NCI-H2171 treated with DMSO at 0.1 percent for 48 hours (cell line): ENCODE measurements at places on chromosomes 2 and 18.

DNA sequence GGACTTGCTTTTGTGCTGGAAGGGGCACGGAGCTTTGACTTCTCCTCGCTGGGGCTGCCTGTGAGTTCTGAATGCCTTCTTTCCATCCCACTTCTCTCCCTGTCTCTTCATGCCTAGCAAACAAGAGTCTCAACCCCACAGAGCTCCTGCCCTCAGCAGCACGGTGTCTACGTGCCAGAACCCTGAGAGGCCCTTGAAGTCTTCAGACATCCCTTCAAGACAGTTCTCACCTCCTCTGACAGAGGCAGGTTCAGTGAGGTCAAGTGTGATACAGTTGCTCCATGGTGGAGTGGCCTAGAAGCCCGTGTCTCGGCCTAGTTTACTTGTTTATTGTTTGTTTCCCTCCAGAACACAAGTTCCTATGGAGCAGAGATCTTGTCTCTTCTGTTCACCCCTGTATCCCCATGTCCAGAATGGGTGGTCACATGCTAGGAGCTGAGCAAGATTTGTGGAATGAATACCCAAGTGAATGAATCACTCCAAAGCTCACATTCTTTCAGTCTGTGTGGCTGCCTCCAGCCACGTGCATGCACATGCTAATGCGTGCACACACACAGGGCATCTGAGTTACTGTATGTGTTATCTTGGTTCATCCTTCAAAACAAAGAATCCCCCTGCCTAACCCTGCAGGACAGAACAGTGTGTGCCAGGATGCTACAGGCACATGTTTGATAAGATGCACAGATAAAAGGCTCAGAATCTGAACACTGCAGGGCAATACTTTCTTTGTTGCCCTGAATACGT lies 391.6 kb downstream of the NBAS start:
- no peak for DNase-seq

- no peak for DNase-seq
Observed at GRCh38 chr2:213016166-213016983, 135.0 kb downstream of the IKZF2 start.

- DNase-seq: no peak
Observed at GRCh38 chr18:12645751-12646203, 12.1 kb downstream of the SPIRE1 start.

DNA sequence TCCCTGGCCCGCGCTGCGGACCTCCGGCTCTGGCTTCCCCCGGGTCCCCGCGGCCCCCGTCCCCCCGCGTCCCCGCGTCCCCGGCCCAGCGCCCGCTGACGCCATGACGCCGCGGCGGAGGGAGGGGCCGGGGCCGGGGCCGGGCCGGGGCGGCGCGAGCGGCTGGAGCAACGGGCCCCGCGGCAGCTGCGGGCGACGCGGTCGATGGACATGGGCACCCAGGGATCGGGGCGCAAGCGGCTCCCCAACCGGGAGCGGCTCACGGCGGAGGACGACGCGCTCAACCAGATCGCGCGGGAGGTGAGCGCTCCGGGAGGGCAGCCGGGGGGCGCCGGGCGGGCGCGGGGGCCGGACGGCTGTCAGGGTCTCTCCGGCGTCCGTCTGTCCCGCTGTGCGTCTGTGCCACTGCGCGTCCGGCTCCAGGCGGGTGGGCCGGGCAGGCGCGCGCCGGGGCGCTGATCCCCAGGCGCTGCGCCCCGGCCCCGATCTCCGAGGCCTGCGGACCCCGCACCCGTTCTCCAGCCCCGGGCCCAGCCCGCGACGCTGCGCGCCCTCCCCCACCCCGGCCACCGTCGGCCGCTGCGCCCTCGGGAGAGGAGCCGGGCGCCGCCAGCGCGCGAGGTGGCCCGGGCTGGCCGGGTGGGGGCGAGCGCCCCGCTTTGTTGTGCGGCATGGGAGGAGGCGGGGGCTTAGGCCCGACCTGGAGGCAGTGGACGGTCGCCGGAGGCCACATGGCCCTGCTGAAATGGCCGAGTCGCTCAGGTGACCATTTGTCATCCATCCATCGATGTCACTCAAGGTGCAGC lies at the start of gene LRRFIP1:
LRRFIP1 (plus strand) TSS at position 147 of the 806 bp plus-strand sequence; CDS start at position 205, 58 bp downstream.
- DNase-seq: no peak

GRCh38 chr2:217937446-217937845 lies 65.3 kb downstream of the TNS1 start:
- no peak for DNase-seq

- no peak for DNase-seq
Observed at GRCh38 chr2:241002275-241003046, 4.0 kb downstream of the SNED1 start.

DNA sequence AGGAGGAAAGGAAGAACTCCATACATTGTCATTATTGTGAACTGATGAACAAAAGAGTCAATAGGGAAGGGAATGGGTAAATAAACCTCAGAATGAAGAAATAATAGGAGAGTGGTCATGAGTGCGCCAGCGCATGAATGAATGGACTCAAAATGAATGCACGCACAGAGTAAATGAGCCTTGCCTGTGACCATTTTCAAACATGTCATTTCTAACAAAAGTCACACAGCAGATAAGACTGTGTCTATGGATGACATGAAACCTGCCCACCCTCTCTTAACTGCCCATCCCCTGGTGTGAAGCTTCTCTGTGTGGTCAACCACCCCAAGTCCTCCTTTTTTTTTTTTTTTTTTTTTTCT lies 121.1 kb upstream of the TEX51 start:
- no peak for DNase-seq

DNA sequence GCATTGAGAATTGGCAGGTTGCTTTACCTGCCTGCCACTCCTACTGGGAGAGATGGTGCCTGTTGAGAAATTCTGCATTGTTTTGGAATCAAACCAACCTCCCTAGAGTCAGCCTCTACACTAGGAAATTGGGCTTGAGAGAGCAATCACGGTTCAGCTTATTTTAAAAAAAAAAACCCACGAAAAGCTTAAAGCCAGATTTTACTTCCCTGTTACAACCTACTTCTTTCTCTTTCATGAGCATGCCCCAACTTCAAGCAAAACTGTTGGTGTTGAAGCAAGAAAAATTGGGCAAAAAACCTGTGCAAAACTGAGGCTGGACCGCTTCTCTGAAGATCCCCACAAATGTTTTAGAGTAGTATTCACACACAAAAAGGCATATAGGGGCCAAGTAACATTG lies 134.6 kb upstream of the ZEB2 start:
- no peak for DNase-seq

DNA sequence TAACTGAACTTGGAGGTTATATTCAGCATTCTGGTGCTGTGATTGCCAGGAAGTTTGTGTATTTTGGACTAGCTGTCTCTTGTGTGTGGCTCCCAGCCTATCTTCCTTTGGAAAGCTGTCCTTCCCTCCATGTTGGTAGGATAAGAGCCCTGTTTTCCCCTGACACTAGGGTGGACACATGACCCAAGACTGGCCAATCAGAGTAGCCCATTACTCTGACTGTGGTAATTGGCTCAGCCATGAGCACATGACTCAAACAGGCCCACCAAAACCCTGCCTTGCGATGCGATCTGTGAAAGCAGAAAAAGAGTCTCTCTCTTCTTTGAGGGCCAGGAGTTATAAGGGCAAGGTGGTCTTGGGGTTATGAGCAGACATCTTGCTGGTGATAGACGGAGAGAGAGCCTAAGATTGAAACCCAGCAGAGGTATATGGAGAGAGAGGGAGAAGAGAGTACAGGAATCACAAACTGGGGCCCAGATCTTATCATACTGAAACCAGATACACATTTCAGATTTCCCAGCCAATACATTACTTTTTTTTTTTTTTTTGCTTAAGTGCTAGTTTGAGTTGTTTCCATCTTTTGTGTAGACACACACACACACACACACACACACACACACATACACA lies 45.3 kb upstream of the SERPINE2 start:
- DNase-seq: peak; percentile 3
